GM23248 (cell line): ENCODE measurements at places on chromosomes 16 and 17. TPM values are rescaled to one million over a fixed set of nuclear protein-coding genes. Genes with fewer than 3 reads are reported as not detected.

Gene HSD17B2
- total RNA-seq: not detected in 2 replicates

- H3K36me3 ChIP-seq: no peaks in the 10 kb centered on the region
- 0 out of 2 replicates have a peak, but pooled peaks cover 4% of the 10 kb centered on the region for H3K4me1 ChIP-seq
- no peak overlapping the region for H3K4me3 ChIP-seq
- H3K27ac ChIP-seq: no peak overlapping the region
- peak; percentile 87 for DNase-seq
Measured at GRCh38 chr17:82781894-82782274, 30.0 kb downstream of the TBCD start.

DNA sequence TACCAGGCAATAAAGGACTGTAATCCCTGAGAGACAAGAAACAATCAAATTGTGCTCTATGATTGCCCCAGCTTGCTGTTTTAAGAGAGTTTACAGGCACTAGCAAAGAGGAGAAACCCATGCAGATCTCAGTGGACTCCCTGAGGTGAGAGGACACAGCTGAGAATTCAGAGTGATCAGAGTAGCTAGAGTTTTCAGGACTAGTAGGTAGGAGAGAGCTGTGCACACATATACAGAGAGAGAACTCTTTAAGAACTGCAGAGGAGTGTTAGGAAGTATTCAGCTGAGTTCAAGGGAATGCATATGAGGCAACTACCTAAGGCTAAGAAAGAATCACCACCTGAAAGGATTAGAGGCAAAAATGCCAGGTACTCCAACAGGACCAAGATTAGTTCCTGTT lies 904.8 kb downstream of the CDH8 start:
- no peak overlapping the region for H3K27ac ChIP-seq
- H3K36me3 ChIP-seq: no peaks in the 10 kb centered on the region
- H3K4me1 ChIP-seq: no peaks in the 10 kb centered on the region

GRCh38 chr16:89277641-89278341 lies 60.3 kb downstream of the ZNF778 start:
- H3K36me3 ChIP-seq: peaks cover 27% of the 10 kb centered on the region; the same call in 1 of the 2 replicates
- no peak overlapping the region for H3K27ac ChIP-seq
- no peaks in the 10 kb centered on the region for H3K27me3 ChIP-seq
- no peaks in the 10 kb centered on the region for H3K4me1 ChIP-seq
- no peak overlapping the region for H3K4me3 ChIP-seq

GRCh38 chr17:81867170-81867990 lies 3.8 kb downstream of the ARHGDIA start:
- H3K36me3 ChIP-seq: no peaks in the 10 kb centered on the region
- DNase-seq: peak; percentile 70
- H3K4me1 ChIP-seq: peaks cover 17% of the 10 kb centered on the region
- no peaks in the 10 kb centered on the region for H3K27me3 ChIP-seq
